ENCODE measurements at places on chromosomes 5 and 9. TPM values are rescaled to one million over a fixed set of nuclear protein-coding genes. Genes with fewer than 3 reads are reported as not detected.

The SPEF2 gene
- total RNA-seq, result 0.63 TPM

The SAXO1 gene
- under 0.01 TPM for total RNA-seq

The GPR107 gene
- 13.9 TPM for total RNA-seq

The ADCY2 gene
- total RNA-seq, result not detected

The RLN1 gene
- total RNA-seq, result 0.25 TPM

The SLIT3 gene
- under 0.01 TPM for total RNA-seq

The STC2 gene
- total RNA-seq, result 6.6 TPM

The GARIN3 gene
- total RNA-seq, result not detected

The MARVELD2 gene
- 4.4 TPM for total RNA-seq

The CDX1 gene
- total RNA-seq, result not detected

The SLC34A1 gene
- total RNA-seq, result not detected

The SHC3 gene
- 0.19 TPM for total RNA-seq

The SHOC1 gene
- total RNA-seq, result not detected

The SPAG8 gene
- 0.32 TPM for total RNA-seq

The SLC6A19 gene
- total RNA-seq, result not detected

The ZBED3 gene
- total RNA-seq, result 2.0 TPM

The CCDC69 gene
- 5.1 TPM for total RNA-seq

The TMEM232 gene
- total RNA-seq, result 0.63 TPM

The SPINK6 gene
- total RNA-seq, result not detected

The IFNW1 gene
- not detected for total RNA-seq

The TMC1 gene
- 1.3 TPM for total RNA-seq

The PPIC gene
- total RNA-seq, result 44.2 TPM

The LVRN gene
- 0.16 TPM for total RNA-seq

The RAB24 gene
- total RNA-seq, result 15.7 TPM

The EIF4E1B gene
- total RNA-seq, result not detected

The ARSI gene
- 0.16 TPM for total RNA-seq

The PCDHGB6 gene
- total RNA-seq, result 1.6 TPM
